GM12864 (cell line): ENCODE measurements at places on chromosomes 1 and 21.
A peak's percentile ranks its signal among the peaks of the same experiment; 100 is the strongest.

DNA sequence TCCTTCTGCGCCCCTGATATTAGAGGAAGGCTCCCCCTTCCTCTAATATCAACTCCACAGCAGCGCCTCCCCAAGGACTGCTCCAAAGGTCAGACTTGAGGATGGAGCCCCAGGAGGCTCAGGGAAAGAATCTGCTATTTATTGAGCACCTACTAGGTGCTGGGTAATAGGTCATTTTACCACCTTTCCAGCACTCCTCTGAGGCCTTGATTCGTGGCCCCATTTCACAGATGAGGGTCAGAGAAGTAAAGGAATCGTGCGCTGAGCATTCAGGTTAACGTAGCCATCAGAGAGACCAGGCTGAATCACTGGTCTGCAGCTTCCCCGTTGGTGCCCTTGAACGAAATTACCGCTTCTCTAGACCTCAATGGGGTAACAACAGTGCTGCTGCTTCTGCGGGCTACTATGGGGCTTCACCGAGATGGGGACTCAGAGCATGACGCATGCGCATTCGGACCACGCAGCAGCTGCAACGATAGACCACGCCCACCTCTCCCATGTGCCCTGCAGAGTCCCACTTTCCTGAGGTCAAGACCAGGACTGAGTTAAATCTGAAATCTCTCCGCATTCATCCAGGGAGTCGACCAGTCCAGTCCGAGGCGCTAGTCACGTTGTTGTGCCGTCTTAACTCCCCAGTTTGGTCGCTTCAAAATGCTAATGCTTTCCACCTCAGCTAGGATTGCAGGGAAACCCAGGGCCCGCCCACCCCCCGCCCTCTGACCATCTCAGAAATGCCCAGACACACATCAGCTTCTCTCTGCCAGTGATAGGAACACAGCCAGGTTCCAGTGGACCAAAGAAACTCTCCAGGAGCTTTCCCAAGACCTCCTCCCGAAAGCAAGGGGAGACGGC, 12.9 kb downstream of the CAMK2N1 start:
- peak; percentile 10 for DNase-seq

GRCh38 chr1:59516881-59517280, 220.0 kb downstream of the FGGY start:
- no peak for DNase-seq

- no peak for DNase-seq
Observed at GRCh38 chr1:209461168-209461567, 122.3 kb upstream of the CAMK1G start.

DNA sequence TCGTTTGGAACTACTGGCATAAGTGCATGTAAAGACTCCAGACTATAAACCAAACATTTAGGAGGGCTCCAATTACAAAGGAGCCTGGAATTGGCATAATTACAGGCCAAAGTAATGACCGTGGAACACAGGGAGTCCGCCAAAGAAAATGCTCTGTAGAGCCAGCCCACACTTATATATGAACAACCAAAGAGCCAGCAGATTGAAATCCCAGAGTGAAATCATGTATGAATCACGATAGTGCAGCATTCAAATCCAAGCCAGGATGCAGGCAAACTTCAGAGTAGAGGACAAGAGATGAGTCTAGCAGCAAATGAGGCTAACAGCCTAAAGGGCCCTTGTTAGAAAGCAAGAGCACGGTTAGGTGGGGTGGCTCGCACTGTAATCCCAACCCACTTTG, 13.1 kb downstream of the VPS26C start:
- DNase-seq = no peak

- no peak for DNase-seq
Observed at GRCh38 chr1:29177022-29177705, 4.5 kb downstream of the SRSF4 start.

DNA sequence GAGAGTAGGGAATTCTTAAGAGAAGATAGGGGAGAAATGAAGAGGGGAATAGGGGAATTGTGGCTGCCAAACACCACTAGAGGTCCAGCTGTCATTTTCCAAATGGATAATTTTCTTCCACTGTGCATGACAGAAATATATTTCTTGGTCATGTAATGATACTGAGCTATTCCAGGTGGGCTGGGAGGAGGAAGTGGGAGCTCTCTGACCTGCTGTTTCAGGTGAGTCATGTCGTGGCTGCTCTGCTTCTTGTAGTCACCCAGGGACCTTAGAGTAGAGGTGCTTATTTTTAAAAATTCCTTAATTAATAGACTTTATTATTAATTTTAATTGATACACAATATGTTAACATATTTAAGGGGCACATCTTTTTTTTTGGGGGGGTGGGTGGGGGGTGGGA, 11.9 kb downstream of the PDE4B start:
- DNase-seq = no peak

- DNase-seq = no peak
Observed at GRCh38 chr1:1080122-1080757, 6.1 kb upstream of the RNF223 start.

GRCh38 chr21:46500224-46500861, 41.7 kb downstream of the DIP2A start:
- DNase-seq = peak; percentile 34

GRCh38 chr21:15009837-15010363, 54.9 kb downstream of the NRIP1 start:
- DNase-seq = no peak

DNA sequence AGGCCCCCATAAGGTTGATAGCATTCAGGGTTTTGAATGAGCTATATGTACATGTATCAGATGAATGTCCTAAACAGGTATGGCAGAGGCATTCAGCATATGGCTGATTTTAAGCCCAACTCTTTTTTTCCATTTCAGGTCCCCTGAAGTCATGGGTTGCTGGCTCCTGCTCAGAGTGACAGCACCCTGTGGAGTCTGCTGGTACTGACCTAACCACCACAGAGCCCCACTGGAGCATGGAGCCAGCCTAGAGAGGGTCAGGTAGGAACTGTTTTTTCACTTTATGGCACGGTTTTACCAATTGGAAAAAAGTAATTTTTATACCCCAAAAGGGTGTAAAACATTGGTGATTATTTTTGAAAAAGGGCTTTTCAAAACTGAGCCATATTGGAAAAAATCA, 82.5 kb upstream of the MPC2 start:
- no peak for DNase-seq

GRCh38 chr1:246434335-246434734, 72.7 kb downstream of the SMYD3 start:
- no peak for DNase-seq

GRCh38 chr1:62386351-62387121, 50.3 kb upstream of the USP1 start:
- no peak for DNase-seq

DNA sequence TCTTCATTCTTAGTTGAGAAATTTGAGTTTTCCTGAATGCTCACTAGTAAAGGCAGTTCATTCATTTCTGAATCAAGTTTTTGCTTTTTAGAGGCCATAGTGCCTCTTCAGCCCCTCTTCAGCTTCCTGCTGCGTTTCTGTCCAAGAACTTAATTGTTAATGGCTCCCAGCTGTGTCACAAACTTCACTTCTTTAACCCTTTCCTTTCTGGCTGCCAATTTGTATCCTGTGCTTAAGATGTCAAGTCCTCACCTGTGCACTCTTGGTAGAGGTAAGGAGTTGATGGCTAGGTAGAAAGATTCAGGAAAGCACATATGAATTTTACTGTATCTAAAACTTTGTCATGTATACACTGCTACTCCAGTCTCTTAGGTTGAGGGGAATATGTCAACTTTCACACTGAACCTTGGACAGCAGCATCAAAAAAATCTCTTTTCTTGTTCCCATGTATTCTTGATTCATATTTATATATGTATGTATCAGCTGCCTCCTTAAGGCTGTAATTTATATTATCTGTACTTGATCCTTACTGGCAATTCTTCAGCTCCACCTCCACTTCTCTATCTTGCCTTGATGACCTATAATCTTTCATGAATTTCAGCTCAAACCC, 612.8 kb downstream of the LMO4 start:
- DNase-seq = no peak

- no peak for DNase-seq
Observed at GRCh38 chr1:230170622-230171021, 103.6 kb downstream of the GALNT2 start.

DNA sequence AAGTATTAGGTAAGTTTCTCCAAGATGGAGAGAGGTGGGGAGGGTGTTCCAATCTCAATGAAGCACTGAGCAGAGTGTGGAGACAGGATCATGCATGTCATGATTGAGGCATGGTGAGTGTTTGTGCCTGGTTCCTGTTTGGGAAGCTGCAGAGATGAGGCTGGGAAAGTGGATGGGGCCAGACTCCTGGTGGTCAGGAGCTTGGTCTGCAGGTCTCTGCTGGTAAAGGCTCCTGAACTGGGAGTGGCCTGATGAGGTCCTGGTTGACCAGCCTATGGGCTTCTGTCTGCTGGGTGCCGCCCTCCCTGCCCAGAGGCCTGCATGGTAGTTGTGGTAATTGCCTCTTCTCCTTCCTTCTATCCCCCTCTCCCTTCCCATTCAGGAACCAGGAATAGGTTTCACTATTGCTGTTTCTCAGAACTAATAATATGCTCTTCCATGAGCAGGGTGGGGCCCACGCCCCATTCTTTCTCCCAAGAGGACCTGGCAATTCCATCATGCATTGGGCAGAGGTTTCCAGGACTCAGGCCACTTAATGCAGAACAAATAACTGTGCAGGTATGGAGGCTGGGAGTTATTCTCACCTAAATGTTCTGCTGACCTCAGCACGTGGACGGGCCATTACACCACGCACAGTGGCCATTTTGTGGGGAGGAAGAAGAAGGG, 24.5 kb downstream of the PROK1 start:
- no peak for DNase-seq

- DNase-seq = no peak
Observed at GRCh38 chr21:40636026-40636425, 210.9 kb downstream of the DSCAM start.

DNA sequence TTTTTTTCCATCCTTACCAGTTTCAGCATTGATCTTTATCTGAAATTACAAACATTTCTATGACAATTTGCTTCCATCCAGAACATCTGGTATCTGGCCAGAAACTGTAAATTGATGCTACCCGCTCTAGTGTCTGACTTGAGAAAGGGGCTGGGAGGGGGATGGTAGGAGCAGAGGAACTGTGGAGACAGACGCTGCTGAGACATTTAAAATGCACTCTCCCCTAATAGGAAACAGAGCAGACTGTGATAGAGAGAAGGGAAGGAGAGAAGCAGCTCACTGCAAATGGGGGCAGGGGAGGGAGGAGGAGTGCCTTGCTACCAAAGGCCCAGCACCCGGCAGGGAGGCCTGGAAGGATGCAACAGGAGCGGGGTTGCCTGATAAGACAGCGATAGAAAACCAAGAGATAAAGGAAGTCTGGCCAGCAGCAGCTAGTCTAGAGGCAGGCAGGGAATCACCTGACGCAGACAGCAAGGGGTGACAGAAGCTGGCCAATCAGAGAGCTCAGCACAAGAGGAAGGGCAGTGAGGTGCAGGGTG, 195.5 kb upstream of the NFIA start:
- no peak for DNase-seq

GRCh38 chr1:245361065-245361464, 206.3 kb downstream of the KIF26B start:
- DNase-seq = no peak

DNA sequence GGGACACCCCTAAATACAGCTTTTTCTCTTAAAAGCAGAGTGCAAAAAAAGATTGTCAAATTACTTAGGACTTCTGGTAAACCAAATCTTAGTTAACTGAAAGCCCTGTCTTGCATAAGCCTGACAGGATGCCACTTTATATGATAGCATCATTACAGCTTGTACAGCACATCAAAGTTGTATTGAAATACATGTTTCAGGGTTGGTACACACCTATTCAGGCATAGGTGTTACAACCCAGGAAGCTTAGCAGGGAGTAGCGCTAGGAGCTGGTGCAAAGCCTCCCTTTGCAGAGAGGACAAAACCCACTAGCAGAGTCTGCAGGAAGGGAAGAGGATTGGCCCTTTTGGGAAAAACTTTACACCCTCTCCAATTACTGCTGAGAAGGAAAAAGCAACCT, 258.9 kb upstream of the SGIP1 start:
- DNase-seq = no peak

- DNase-seq = no peak
Observed at GRCh38 chr21:41668051-41668541, 98.8 kb downstream of the RIPK4 start.
